ENCODE measurements at places on chromosomes 13 and 19.
A peak's percentile ranks its signal among the peaks of the same experiment; 100 is the strongest.

DNA sequence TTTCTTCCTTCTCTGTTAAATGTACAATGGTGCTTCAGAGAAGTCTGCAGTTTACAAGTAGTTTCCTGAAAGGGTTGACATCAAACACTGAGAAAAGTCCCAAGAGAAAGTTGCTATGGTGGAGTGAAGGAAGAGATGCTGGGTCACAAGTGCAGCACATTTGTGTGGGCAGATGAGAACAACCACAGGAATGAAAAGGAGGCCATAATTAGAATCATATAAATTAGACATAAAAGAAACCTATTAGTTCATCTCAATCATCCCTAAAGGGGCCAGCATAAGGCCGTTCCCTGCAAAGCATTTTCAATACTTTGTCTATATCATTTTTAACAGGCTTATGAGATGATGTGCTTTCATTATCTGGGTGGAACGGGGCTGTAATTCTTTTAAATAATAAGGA, 359.2 kb downstream of the IRS2 start:
- DNase-seq = peak; percentile 47

GRCh38 chr13:21434588-21434987, 24.5 kb downstream of the ZDHHC20 start:
- no peak for DNase-seq

DNA sequence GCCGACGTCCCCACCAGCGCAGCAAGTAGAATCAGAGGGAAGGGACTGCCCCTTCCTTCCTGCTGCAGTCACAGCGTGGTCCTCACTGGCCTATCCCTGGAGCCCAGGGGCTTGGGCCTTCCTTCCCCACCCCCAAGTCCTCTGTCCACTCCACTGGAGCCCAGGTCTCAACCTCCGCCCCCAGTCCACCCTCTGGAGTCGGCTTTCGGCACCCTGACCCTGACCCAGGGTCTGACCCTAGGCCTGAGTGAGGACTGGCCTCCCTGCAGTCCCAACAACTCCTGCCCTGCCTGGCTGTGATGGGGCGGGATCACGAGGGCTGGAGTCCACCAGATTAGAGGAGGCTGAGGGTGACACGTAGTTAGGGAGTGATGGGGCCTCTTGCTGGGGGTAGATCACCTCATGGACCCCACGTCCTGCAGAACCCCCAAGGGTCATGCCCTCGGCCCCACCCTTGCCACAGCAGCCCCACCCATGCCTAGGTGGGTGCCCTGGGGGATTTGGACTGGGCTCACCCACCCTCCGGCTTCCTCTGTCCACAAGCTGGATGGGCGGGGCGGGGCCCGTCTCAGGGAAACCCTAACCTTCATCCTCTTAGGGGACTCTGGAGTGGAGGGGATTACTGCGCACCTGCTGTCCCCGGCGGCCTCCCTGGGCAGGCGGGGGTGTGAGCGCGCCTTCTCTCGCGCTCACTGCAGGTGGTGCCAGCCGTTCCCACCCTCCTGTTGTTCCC, 3.8 kb downstream of the RAX2 start:
- DNase-seq = no peak

DNA sequence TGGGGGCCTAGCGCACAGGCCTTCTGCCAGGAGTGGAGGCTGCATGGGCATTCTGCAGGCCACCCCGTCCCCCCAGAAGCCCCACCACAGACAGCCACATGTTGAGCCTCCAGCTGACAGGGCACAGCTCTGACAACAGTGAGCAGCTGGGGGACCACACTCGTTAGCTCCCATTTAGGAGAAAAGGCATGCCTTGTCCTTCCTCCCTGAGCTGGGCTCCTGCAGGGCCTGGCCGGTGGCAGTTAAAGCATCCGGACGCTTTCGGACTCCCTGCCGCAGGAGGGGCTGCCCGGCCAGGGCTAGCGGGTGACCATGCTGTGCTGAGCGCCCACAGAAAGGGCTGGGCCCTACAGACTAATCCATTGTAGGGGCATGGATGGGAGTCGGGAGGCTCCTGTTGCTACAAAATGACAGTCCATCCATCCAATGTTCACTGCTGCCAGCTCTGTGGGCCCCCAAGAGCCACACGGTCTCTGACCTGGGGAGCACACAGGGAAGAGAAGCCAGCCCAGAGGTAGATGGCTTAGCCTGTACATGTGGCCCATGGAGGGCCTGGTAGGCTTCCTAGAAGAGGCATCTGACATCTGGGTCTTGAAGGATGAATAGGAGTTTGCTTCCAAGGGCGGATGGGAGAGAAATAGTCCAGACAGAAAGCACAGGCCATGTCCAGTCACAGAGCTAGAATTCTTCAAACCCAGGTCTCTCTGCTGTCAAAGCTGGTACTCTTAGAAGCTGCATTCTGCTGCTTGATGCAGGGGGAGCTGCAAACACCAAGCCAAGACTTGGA, 116.5 kb upstream of the VSTM2B start:
- no peak for DNase-seq

GRCh38 chr13:25276748-25277147, 10.5 kb downstream of the MTMR6 start:
- peak; percentile 21 for DNase-seq
